ENCODE measurements at places on chromosomes 6 and 20.

- no peak for DNase-seq
These were observed 106.4 kb upstream of the TAB2 start for GRCh38 chr6:149211046-149211571.

GRCh38 chr6:73624896-73625295 lies 28.9 kb downstream of the SLC17A5 start:
- DNase-seq = no peak

- DNase-seq = no peak
These were observed 106.4 kb downstream of the QKI start for GRCh38 chr6:163520956-163521355.

GRCh38 chr6:5679270-5679669 lies 327.5 kb downstream of the NRN1 start:
- DNase-seq = no peak

DNA sequence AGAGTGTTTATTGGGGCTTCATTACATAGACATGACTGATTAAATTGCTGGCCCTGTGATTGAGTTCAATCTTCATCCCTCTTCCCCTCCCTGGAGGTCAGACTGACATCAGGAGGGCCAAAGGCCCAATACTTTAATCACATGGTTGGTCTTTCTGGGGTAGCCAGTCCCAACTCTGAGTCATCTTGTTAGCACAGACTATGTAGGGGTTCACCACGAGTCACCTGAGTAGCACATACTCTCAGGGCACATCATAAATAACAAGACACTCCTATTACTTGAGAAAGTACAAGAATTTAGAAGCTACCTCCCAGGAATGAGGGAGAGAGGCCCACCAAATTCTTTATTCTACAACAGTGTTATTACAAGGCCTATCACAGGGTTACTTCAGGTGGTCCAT lies 11.3 kb downstream of the GINS1 start:
- DNase-seq = no peak

GRCh38 chr6:39243809-39244208 lies 14.5 kb upstream of the KCNK5 start:
- DNase-seq = no peak

DNA sequence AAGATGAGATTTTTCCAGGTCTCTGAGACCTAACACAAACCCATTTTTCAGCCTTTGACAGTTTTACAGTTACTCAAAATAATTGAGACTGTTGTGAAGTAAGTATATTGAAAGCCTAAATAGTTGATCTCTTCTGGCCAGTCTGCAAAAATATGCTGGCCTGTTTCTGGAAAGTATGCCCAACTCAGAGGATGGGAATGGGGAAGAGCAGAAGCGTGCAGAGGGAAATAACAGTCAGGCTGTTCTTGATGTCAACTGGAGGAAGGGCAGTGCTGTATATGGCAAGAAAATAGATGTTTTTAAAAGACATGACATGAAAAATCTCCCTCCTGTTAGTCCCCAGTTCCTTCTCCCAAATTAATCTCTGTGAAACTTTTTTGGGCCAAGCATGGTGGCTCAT lies 3.8 kb downstream of the GID8 start:
- no peak for DNase-seq

GRCh38 chr6:129938249-129939020 lies 77.3 kb upstream of the TMEM244 start:
- DNase-seq = no peak
